ENCODE measurements at places on chromosomes 7 and 10.

GRCh38 chr7:57204411-57204811, 72.2 kb upstream of the ZNF479 start:
- DNase-seq = no peak

GRCh38 chr10:23459308-23459939, 20.5 kb downstream of the OTUD1 start:
- DNase-seq = no peak

DNA sequence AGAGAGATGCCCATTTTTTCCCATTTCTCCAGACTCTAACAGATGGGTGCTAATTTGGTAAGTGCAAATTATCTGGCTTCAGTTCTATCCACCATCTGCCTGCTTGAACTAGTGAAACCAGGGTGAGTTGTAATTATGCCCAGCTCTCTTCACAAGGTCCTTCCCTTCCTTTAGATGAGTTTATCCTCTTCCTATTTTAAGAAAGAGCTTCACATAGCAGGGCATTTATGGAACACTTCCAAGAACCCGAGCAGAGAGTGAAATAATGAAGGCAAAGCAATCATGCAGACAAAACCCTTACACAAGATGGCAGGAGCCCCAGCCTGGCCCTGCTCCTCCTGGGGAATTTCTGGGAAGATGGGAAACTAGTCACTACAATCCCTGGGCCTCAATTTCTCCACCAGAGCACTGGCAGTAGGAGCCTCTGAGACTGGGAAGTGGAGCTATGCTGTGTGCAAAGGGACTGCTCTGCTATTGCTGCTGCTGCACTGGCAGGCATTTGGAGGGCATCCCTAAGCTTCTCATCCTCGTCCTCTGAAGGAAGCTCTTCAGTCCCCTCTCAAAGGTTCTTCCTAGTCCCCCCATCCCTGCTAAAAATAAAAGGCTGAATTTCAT, 33.7 kb upstream of the PLXNA4 start:
- DNase-seq = no peak

- DNase-seq = no peak
Measured at GRCh38 chr7:28988091-28988490, 30.0 kb upstream of the TRIL start.

GRCh38 chr10:12799144-12799543, 202.4 kb downstream of the CCDC3 start:
- DNase-seq = no peak

Measured in stimulated activated CD4-positive, alpha-beta T cell treated with anti-CD3 and anti-CD28 coated beads, TNF-alpha, amount 100 ng/mL, for 48 hours (primary cell).